IPS DF 19.7 (cell line): ENCODE measurements at places on chromosomes 7 and 10.

DNA sequence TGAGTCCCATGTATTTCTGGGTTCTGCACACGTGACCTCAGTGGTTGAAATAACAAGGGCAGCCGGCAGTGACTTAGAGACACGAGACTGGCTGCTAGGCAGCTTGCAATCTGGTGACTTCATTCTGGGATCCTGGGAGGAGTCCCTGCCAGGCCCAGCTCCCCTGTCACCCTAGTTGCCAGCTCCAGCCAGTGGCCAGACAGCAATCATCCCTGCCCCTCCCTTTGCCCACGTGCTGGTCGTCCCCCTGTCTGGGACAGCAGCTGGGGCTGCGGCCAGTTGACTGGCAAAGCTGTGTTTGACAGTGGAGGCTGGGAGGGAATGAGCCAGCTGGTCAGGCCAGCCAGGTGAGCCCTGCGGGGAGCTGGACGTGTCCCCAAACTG is 30.0 kb downstream of the ADGRA1 start:
- no peak for DNase-seq

DNA sequence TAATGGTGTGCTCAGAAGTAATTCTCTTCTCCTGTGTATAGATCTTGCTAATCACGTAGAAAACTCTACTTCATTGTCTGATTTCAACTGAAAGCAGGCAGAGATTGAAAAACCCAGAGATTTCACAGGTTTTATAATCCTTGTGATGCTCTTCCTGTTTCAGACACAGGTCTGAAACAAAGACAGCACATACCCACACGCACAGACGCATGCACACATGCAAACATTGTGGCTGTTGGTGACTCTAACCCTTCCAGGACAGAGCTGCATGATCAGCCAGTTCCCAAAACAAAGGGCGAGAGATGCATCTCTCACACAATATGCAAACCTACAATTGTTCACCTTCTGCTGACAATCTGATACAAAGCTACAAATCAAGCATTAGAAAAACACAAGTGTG is 11.1 kb upstream of the TFEC start:
- DNase-seq = no peak

- DNase-seq = no peak
These were observed 24.7 kb upstream of the PRKAR1B start for GRCh38 chr7:751826-752225.

- DNase-seq = no peak
These were observed 191.4 kb downstream of the KLF6 start for GRCh38 chr10:3593611-3594010.
